Stimulated activated CD4-positive, alpha-beta T cell treated with anti-CD3 and anti-CD28 coated beads, Interleukin-4, amount 100 ng/mL, for 48 hours (primary cell): ENCODE measurements at places on chromosomes 5 and 9.

- peak; percentile 38 for DNase-seq
Measured at GRCh38 chr9:100473276-100474081, 530 bp downstream of the TMEFF1 start.

DNA sequence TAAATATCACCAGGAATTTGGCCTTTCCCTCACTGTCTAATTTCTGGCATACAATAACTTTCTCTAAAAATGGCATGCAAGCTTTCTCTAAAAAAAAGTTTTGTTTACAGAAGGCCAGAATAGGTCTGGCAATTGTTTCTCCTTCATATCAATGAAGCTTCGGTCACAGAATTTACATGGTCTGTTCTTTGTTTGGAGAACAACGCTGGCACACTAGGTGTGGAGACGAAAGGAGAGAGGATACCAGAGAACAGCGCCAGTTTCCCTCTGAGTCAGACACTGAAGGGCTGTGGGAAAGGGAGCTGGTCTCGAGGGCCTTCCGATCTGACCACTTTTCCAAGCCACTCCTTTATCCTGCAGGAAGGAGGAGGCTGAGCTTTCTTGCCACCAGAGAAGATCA is 60.1 kb upstream of the ITGA1 start:
- no peak for DNase-seq

GRCh38 chr5:106601620-106602019 is 1069.1 kb downstream of the EFNA5 start:
- no peak for DNase-seq

- DNase-seq = no peak
Measured at GRCh38 chr5:56251918-56252553, 18.9 kb upstream of the ANKRD55 start.

DNA sequence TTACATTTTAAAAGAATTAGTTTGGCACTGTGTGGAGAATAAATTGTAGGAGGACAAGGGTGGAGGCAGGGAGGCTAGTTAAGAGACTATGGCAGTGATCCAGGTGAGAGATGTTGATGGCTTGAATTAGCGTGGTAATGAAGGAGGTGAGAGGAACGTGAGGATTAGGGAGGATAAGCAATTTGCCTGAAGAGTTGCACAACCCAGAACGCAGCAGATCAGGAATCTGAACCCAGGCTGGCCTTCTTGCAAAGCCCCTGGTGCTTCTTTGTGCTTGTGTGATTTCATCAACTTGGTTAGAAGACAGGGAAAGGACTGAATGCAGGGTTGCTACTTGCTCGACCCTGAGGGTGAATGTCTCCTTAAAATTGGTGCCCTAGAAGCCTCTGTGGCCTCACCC is 6.9 kb upstream of the SCAMP1 start:
- no peak for DNase-seq

DNA sequence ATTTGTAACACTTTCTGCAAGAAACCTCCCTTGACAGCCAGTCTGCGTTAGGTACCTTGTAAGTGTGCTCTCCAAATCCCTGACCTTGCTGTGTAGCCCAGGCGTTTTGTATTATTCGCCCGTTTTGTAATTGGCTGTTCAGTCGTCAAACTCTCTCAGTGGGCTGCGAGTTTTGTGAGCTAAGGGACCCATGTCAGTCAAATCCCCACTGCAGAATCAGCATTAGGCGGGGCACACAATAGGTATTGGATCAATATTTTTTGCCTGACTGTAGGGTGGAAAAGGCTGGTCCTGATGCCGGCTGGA is 665 bp downstream of the DNAJC18 start:
- DNase-seq = no peak

- DNase-seq = no peak
Measured at GRCh38 chr5:170380361-170380951, 8.7 kb downstream of the KCNMB1 start.

GRCh38 chr9:104260004-104260403 is 165.9 kb downstream of the SMC2 start:
- no peak for DNase-seq

GRCh38 chr9:115142517-115143270 is 24.7 kb upstream of the TNC start:
- DNase-seq = no peak

GRCh38 chr9:4077499-4078102 is 222.3 kb downstream of the GLIS3 start:
- DNase-seq = peak; percentile 36

DNA sequence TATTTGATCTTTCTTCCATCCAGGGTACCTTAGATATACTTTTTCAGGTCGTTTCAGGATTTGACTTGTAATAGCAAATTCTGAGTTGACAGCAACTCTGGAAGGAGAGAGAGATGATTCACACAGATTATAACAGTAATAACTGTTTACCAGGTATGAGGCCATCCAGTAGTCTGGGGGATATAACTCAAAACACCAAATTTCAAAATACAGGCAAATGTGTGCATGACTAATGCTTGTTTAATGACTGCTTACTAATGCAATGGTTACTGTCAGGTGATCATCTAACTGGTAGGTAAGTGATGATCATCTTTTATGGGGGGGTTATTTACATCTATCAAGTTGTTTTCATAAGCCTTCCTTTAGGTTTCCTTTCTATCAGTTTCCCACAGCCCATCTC is 412.3 kb downstream of the MAT2B start:
- DNase-seq = no peak

- DNase-seq = no peak
Measured at GRCh38 chr5:1466631-1467265, 21.5 kb upstream of the SLC6A3 start.

GRCh38 chr9:121529237-121529987 is 29.8 kb upstream of the GGTA1 start:
- DNase-seq = no peak

GRCh38 chr9:83012922-83013838 is 49.8 kb downstream of the RASEF start:
- DNase-seq = no peak

GRCh38 chr9:34796924-34797323 is 87.0 kb upstream of the CCL21 start:
- no peak for DNase-seq

DNA sequence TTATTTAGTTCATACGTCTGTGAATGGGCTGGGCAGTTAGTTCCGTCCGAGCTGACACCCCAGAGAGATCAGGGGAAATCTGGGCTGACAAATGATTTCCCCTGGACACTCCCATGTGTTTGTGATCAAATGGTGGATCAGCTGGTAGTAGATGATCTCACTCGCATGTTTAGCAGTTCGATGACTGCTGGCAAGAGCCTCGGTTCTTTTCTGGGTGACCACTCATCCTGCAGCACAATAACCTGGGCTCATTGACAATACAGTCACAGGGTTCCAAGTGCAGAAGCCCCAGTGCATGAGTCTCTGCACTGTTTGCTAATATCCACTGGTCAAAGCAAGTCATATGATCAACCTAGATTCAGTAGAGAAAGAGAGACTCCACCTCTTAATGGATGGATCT is 155.9 kb downstream of the NR2F1-AS1 start:
- DNase-seq = no peak

GRCh38 chr5:39411061-39411460 is 13.7 kb downstream of the DAB2 start:
- DNase-seq = no peak

- no peak for DNase-seq
Measured at GRCh38 chr5:112124788-112125187, 294.3 kb downstream of the EPB41L4A start.

DNA sequence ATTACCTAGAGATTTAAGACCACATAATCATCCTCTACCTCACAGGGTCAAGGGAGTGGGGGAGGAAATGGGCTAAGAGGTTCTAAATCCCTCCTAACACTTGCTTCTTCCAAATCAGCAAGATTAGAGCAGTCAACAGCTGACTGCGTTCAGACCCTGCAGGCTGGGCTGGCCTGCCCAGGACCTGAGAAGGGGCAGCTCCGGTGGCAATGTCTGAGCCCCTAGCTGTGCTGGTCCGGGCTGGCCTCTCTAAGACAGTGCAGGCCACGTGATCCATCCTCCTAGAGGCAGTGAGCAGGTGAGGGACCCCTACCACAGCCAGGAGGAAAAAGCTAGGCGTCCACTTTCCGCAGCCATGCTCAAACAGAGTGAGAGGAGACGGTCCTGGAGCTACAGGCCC is at the start of gene KCNV2:
Gene KCNV2, plus strand, starts transcription at position 126 of the 400 bp plus-strand sequence. Its CDS starts 230 bp downstream, at position 356.
- DNase-seq = no peak

- DNase-seq = no peak
Measured at GRCh38 chr5:110899566-110900412, 161.0 kb downstream of the SLC25A46 start.

- no peak for DNase-seq
Measured at GRCh38 chr5:72438141-72438540, 69.1 kb downstream of the ZNF366 start.

GRCh38 chr5:95728494-95729114 is 2.5 kb upstream of the RHOBTB3 start:
- no peak for DNase-seq

DNA sequence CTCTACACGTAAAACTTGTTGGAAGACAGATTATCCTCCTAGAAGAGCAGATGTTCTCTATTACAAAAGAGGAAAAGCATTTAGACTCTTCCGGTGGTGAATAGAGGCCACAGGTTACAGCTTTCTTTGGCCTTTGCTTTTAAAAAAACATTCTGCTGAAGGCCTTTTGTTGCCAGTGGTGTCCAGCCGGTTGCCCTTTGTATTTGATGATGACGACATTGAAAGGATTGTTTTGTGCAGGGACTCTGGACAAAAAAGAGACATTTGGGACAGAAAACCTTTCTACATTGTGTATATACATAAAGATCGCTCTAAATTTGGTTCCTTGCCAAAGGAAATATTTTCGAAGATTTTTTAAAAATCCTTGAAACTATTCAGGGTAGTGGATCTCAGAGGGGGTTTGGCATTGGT is 180.3 kb downstream of the C9orf152 start:
- DNase-seq = no peak
